ENCODE measurements at places on chromosomes 4 and X. TPM values are rescaled to one million over a fixed set of nuclear protein-coding genes. Genes with fewer than 3 reads are reported as not detected.

TMEM144 gene
- 5.7 TPM for total RNA-seq

SPRY1 gene
- total RNA-seq: 58.3 TPM

SCD5 gene
- total RNA-seq: 0.38 TPM

DCAF8L2 gene
- 0.62 TPM for total RNA-seq

S100P gene
- not detected for total RNA-seq

CHRDL1 gene
- total RNA-seq: 0.28 TPM

FAM47A gene
- not detected for total RNA-seq
